ENCODE measurements at places on chromosomes 5 and 9.

GRCh38 chr9:14924230-14925219, 14.3 kb upstream of the FREM1 start:
- DNase-seq, result no peak

DNA sequence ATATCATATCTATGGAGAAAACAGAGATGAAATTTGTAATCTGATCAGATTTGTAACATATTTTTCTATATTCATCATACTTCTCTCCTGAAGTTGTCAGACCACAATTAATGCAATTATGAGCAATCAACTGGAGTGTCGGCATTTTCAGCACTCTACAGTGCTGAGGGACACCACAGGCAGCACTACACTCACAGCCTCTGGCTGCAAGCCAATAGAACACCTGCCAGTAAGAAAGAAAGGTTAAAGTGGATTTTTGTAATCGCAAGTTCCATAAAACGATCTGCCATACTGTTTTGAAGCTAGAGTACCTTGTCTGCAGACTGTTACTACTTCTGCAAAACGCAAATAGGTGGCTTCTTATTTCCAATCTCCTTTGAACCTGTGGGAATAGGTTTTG, 147.6 kb downstream of the ADAMTS6 start:
- DNase-seq, result no peak

GRCh38 chr5:93755716-93756115, 14.3 kb upstream of the POU5F2 start:
- DNase-seq, result no peak

GRCh38 chr5:114358329-114358728, 3.5 kb upstream of the KCNN2 start:
- no peak for DNase-seq

GRCh38 chr5:87400305-87400899, 12.3 kb downstream of the CCNH start:
- peak; percentile 49 for DNase-seq

- no peak for DNase-seq
These were observed 2.2 kb downstream of the CACFD1 start for GRCh38 chr9:133461975-133462374.

DNA sequence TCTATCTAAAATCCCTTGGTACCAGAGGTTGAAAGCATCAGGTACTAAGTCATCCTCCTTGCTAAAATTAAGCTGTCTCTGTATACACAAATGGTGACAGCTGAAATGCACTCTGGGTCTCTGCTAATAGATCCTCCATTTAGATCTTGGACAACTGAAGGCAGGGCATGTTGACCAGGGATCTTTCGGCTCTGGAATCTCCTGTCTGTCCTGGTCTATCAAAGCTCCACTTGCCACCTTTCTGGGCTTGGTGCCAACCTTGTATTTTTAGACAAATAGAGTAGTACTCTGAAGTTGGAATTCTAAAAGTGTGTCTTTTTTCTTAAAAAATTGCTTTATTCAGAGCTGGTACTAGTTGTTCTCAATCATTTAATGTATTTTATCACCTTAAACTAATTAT, 135.2 kb upstream of the HMHB1 start:
- no peak for DNase-seq

DNA sequence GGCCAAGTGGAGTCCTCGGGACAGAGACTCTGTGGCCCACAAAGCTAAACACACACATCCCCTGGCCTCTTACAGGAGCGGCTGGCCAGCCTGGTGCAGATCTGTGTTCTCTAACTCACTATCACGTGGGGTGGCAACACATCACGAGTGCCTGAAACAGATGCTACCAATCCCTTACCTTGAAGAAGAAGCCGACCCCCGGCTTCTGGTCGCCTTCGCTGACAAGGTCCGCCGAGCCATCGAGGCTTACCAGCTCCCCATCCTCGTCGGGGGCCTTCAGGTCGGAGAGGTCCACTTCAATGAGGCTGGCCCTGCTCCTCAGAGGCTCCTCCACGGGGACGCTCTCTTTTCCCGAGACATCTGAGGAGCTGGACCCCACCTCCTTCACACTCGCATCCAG, 86.7 kb downstream of the CAMSAP1 start:
- DNase-seq, result no peak

DNA sequence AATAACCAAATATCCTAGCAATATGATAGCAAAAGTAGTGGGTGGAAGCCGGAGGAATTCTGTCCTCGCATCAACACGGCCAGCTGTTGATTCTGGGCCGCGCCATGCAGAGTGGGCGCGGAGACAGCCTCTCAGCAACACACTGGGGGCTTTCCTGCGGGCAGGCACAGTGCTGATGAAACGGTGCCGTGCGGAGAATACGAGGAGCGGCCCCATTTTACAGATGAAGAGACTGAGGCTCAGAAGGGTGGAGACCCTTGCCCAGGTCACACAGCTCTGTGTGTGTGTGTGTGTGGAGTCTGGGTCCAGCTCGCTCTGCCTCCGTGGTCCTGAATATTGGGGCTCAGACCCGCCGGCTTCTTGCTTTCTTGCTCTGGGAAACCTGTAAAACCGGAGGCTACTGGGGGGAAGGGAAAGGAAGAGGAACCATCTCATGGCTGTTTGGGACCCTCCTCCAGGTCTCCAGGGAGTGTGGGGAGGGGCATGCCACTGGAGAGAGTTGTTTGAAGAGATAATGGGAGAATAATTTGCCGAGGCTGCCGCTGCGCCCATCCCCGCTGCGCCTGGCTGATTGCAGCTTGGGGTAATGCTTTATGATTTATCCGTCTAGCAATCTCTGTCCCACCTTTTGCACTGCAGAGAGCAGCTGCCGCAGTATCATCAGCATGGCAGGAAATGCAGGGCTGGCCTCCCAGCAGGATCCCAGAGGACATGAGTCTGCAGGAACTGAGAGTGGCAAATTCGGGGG, 36.6 kb downstream of the NCS1 start:
- peak; percentile 73 for DNase-seq

DNA sequence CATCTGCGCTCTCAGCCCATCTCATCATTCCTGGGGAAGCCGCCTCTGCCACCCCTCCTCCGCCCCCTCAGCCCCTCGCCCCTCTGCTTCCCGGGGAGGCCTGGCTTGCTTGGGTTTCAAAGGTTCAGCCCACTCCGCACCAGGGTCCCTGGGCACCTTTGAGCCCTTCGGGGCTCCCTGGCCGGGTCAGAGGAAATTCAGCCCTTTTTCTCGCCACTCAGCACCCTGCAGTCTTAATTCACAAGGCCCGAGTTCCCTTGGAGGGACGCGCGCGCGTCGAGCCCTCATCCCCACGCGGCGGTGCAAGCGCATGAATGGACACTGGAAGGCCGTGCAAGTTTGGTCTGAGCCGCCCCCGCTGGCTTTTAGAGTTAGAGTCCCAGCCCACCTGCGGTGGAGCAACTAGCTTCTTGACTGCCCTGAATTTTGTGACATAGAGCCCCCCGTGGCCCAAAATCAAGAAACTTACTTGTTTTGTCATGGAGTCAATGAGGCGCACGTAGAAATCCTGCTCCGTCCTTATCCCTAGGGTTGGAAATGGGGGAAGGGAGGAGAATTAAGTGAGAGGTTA, 4.5 kb downstream of the EBF1 start:
- DNase-seq, result no peak

GRCh38 chr5:172691886-172692285, 50.8 kb downstream of the NEURL1B start:
- no peak for DNase-seq

GRCh38 chr5:169781420-169782345, 144.6 kb downstream of the DOCK2 start:
- no peak for DNase-seq

DNA sequence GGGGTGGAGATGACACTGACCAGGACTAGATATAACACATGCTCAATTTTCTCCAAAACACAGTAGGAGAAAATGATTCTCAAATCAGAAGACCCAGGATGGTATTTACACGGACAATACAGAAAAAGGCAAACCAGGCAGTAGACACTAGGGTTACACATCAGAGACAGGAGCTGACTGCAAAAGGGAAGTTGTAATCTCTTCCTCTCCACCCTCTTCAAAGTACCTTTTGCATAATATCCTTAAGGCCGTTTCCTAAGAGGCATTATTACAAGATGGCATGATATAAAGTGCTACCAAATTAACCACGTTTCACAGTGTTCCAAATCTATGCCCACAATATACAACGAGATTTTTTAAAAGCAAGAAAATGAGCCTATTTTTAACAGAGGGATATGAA, 39.2 kb downstream of the YIPF5 start:
- DNase-seq, result no peak

- DNase-seq, result no peak
These were observed 13.9 kb downstream of the KIF20A start for GRCh38 chr5:138192826-138193225.

DNA sequence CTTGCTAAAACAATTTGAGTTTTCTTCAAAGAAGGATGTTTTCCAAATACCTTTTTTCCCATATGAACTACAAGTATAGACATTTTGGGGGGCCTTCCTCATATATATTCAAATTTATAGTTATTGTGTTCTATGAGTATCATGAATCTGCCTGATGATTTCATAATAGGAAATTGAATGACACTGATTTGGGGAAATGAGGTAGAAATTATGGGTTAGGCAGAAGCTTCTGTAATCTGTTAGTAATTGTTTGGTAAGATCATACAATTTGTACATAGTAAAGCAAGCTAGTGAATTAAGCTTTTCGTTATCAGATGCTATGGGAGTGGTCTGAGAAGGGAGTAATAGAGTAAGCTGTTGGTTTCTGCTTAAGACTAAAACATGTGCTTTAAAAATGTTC, 98.0 kb downstream of the TRIO start:
- DNase-seq, result no peak

DNA sequence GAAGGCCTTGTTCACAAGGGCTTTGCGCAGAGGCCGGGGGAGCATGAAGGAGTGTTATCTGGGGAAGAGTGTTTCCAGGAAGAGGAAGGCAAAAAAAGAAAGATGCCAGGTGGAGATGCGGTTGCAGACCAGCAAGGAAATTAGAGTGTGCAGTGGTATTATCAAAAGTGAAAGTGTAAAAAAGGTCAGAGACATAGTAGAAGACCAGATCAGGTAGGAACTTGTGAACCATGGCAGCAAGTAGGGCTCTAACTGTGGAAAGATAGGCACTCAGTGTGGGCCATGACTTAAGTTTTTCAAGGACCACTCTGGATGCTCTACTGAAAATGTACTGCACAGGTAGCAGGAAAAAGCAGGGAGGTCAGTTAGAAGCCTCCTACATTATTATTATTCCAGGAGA, 90.1 kb upstream of the SPOCK1 start:
- no peak for DNase-seq

DNA sequence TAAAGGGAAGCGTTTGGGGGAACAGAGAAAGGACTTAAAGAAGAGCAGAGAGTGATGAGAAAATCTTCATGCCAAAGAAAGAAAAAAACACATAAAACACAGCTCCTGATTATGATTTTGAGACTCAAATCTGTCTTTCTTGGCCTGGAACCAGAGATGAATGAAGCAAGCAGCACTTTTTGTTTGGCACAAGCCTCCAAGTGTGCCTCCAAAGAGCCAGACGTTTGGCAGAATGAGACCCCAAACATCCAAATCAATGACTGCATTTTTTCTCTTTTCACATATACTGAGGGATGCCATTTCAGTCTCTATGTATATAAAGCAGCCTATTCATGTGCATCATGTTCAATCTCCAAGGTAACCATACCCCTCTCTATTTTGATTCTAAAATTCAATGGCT, 424.2 kb downstream of the TUSC1 start:
- DNase-seq, result no peak

GRCh38 chr9:93180938-93181337, 3.0 kb upstream of the WNK2 start:
- DNase-seq, result no peak

GRCh38 chr9:110700953-110701352, 32.4 kb downstream of the MUSK start:
- DNase-seq, result no peak

Measured in kidney glomerular epithelial cell (primary cell).